ENCODE measurements at places on chromosomes 2 and 18.

GRCh38 chr2:23859983-23860382 is 66.9 kb downstream of the ATAD2B start:
- no peak for DNase-seq

- no peak for DNase-seq
These were observed 20.3 kb downstream of the SALL3 start for GRCh38 chr18:78999939-79000338.

DNA sequence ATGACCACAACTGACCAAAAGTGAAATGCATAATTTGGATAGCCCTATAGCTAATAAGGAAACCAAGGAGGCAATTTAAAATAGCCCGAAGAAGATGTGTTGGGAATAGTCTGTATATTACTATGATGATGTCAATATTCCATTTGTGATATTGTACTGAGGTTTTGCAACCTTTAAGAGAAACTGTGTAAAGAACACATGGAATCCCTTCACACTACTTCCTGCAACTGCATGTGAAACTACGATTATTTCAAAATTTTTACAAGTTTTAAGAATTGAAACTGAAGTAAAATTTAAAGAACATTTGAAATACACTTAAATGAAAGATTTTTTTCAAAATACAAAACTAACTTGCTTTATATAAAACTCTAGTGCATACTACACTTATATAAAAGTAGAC is 504.3 kb upstream of the ID2 start:
- no peak for DNase-seq

DNA sequence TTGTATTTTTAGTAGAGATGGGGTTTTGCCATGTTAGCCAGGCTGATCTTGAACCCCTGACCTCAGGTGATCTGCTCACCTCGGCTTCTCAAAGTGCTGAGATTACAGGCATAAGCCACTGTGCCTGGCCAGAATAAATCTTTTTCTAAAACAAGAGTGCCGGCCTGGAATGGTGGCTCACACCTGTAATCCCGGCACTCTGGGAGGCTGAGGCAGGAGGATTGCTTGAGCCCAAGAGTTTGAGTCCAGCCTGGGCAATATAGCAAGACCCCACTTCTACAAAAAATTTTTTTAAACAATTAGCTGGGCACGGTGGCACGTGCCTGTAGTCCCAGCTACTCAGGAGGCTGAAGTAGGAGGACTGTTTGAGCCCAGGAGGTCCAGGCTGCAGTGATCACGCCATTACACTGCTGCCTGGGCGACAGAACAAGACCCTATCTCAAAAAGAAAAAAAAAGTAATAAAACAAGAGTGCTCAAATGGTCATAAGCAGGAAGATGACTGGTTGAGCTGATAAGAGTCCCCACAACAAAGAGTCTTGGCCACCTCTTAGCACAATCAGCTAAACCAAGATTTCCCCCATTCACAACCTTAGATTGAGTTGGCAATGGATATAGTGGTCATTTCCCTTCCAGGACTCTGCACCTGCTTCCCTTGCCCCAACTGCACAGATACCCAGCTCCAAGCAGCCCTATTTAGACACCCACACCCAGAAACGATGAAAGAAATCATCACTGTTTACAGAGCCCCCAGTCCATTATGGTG is 5.8 kb upstream of the UCN start:
- no peak for DNase-seq

DNA sequence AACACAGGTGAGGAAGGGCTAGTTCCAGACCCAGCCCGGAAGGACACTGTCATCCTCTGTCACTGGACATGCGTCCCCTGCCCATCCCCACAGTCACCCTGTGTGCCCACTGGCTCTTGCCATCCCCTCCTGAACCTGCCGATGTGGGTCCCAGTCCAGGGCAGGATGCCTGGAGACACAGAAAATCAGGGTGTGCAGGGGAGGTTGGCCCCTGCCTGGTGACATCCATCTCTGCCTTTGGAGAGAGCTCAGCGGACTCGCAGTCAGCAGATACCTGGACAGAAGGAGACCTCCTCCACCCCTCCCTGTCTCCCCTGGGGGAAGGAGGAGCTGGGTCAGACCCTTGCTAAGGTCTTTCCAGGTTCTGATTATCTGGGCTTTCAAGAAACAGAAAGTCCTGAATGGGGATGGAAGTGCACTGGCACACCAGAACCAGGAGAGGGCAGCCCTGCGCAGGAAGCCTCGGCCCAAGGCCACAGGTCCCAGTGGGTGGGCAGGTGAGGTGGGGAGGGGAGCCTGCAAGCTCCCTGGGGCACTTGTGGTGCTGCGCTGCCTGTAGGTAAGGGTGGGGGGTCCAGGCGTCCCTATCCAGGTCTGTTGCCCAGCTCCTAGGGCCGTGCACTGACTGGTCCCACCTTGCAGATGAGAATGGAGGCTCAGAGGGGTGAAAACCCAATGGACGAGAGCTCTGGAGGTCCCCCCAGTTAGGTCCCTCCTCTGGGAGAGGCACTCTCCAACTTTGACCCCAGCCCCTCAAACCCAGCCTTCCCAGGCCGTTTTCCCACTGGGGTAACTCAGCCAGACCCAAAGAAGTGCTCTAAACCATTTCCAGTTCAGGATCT is 9.7 kb upstream of the OTOS start:
- peak; percentile 26 for DNase-seq

GRCh38 chr2:166419616-166419934 is 43.8 kb upstream of the SCN9A start:
- DNase-seq, result no peak

DNA sequence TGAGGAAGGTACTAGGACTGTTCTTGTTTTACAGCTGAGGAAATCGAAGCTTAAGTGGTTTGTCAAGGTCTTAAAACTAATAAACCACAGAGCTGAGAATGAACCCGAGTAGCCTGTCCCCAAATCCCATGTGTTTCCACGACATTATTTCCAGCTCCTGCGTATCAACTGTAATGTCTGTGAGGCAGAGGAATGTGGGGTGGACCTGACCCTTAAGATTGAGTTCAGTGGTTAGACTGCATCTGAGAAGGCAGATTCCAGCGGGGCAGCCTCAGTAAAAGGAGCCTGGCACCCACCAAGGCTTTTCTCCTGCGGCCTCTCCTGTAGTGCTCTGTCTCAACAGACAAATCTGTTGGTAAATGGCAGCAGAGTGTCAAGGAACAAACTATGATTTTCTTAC is 81.9 kb upstream of the TMEM178A start:
- no peak for DNase-seq

GRCh38 chr18:79581911-79582310 is 97.7 kb upstream of the CTDP1 start:
- DNase-seq, result no peak

DNA sequence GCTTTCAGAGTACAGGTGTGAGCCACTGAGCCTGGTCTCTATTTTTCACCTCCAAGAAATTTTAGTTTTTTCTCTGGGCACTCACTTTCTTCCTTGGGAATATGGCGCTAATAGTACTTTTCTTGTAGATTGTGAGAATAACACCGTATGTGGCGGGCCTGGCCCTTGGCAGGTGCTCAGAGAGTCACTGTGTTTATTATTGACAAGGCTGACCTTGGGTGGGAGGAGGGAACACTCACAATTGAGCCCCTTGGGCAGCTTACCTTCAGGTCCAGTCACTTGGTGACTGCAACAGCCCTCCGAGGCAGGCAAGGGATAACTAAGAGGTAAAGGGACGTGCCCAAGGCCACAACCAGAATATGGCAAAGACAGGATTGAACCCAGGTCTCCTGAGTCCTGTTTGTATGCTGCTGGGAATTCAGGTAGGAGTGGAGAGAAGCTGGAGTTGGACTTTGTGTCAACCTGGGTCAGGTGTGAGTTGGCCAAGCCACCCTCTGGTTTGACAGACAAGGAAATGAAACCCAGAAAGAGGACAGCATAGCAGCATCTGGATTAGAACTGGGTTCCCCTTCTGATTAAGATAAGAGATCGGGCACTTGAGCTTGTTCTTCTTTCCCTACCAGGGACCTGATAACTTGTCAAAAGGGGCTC is 2.8 kb upstream of the STK25 start:
- DNase-seq, result no peak

GRCh38 chr2:16242906-16243305 is 302.6 kb downstream of the MYCN start:
- no peak for DNase-seq

- DNase-seq, result no peak
These were observed 57.6 kb upstream of the CD302 start for GRCh38 chr2:159855557-159856061.

DNA sequence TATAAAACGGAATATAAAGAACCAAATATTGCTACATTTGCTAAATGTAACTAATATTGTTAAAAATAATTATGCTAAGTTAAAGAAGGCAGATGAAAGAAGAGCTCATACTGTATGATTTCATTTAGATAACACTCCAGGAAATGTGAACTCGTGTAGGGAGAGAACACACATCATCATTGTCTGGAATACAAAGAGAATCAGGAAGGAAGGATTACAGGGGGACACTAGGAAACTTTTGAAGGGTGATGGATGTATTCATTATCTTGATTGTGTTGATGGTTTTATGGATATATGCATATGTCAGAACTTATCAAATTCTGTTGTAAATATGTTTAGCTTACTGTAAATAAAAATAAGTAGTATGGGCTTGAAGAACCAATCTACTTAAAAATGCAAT is 104.1 kb upstream of the TRIB2 start:
- no peak for DNase-seq

DNA sequence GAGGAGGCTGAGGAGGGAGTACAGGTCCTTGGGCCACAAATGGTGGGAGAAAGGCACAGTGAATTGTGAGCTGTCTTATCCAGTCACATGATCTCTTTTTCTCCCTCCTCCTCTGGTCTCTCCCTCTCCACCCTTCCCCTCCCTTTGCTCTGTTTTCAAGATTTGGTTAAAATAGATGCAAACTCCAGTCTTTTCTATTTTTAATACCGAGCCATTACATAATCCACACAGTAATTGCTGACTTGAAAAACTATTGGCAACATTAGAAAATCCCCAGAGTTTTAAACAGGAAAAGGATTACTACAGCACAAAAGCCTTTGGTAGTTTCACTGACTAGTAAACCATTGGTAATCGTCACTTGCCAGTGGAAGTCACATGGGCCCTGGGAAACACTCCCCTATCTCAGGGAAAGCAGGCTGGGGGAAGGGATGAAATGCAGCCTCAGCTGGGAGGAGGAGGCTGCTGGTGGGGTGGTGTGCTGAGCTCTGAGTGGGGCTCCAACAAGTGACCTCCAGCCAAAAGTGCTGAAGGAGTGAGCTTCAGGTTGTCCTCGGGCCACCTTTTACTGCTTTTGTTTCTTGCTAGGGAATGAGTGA is 57.4 kb upstream of the PCBP1 start:
- DNase-seq, result no peak

DNA sequence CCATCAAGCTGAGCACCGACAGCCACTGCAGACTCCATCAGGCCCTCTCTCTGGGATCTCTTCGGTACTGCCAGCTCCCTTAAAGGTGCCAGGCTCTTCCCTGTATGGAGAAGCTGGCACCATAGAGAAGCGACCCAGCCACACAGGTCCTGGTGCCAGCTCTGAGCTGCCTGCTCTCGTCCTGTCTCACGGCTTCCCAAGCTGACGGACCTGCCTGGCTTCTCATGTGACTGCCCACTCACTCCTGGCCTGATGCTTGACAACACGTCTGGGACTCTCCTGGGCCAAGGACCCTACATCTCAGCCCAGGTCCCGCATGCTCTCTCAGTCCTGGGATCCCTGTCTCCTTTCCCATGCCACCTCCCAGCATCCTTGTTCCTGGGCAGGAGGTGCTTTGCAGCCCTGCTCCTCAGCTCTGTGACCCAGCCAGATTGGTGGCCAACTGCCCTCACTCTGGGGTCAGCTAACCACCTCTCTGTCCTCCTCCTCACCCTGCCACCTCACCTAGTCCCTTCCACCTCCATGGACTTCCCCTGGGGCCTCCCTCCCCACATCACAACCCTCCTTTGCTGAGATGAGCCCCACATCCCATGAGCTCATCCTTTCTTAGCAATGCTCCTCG is 12.5 kb upstream of the ATOH8 start:
- no peak for DNase-seq

DNA sequence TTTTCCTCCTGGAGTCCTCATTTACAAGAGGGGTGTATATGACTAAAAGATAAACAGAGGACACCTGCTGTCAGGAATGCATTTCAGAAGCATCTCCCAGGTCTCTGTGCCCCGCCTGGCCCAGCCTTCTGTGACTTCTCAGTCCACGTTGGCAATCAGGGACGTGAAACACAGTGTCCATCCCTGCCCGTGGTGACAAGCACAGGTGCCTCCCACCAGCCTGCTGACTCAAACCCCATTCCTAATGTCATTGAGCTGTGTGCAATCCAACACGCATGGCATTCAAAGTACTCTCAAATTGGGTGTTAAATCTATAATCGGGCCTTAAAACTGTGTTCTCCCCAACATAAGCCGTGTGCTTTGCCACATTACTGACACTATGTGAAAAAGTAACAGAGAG is 343.2 kb downstream of the EIPR1 start:
- no peak for DNase-seq

- DNase-seq, result peak; percentile 40
These were observed 35.3 kb downstream of the GALNT1 start for GRCh38 chr18:35616664-35617423.

DNA sequence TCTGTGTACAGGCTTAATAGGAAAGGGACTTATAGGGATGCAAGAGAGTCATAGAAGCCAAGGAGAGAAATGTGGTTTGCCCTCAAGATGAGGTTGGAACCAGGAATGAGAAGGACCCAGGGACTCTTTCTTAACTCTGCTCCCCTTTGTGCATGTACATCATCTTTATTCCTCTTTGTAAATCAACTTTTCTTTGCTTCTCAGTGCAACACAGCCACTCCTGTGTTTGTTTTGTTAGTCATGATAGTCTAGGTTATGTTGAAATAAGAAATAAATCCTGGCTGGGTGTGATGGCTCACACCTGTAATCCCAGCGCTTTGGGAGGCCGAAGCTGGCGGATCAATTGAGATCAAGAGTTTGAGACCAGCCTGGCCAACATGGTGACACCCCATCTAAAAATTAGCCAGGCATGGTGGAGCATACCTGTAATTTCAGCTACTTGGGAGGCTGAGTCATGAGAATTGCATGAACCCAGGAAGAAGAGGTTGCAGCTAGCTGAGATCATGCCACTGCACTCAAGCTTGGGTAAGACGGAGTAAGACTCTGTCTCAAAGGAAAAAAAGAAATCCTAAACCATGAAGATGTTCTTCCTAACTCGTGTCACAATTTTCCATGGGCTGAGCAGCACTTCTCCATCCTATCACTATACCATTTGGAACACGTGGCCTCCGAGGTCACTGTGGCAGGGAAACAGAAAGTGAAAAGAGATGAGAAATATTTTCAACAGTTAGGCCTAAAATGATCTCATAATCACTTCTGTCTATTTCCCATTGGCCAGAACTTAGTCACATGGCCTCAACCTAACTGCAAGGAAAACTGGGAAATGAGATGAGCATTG is 73.0 kb upstream of the TMEM17 start:
- DNase-seq, result no peak

- DNase-seq, result no peak
These were observed 153.7 kb upstream of the VRK2 start for GRCh38 chr2:57892920-57893319.
